ENCODE measurements at places on chromosomes 2 and 18.
A peak's percentile ranks its signal among the peaks of the same experiment; 100 is the strongest.

GRCh38 chr2:116456429-116456828 is 1358.1 kb upstream of the DDX18 start:
- no peak for DNase-seq

DNA sequence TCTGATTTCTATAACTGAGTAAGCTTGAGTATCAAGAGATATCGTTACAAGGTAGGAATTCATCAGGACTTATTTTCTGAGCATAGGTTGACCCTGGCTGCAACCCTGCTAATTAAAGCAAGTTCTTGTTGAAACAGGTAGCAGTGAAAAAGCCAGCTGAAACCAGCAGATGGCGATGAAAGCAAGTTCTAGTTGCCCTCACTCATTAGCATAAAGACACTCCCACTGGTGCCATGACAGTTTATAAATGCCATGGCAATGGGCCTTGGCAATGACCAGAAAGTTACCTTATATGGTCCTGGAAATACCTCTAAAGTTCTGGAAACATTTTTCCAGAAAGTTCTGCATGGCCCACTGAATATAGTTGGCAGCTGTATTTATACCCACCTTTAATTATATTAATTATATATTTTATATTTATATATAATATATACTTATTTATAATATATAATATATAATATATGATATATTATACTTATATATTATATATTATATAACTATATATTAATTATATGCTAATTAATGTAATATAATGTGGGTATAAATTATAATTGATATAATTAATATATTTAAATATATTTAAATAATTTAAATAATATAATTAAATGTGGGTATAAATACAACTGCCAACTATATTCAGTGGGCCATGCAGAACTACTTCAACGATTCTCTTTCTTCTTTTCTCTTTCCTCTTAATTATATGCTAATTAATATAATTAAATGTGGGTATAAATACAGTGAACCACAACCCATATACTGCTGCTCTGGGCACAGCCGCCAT is 188.0 kb downstream of the CDH7 start:
- DNase-seq = no peak

DNA sequence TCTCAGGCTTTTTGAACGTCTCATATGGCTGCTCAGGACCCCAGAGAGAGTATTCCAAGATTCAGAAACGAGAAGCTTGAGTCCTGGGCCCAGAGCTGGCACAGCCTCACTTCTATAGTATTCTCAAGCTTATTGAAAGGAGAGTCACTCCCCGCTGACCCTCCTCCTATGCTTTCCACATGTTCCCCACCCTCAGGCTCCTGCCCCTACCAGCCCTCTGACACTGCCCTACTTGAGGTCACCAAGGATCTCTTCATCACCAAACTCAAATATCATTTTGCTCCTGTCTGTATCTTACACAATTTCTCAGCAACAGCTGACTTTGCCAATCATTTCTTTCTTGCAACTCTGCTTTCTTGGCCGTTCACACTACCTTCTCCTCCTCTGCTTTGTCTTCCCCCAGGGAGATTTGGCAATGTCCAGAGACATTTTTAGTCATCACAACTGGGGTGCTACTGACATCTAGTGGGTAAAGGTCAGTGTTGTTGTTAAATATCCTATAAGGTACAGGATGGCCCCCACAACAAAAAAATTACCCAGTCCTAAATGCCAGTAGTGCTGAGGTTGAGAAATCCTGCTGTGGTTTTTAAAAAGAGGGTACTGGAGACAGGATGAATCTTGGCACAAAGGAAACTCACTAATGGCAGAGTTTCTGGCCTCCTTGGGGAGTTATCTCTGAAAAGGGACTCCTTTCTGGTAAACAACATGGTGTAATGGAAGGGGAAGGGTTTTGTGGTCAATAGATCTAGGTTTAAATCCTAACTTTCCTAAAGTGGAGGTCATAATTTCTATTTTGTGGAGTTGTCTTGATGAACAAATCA is 26.9 kb upstream of the INSIG2 start:
- DNase-seq = no peak

DNA sequence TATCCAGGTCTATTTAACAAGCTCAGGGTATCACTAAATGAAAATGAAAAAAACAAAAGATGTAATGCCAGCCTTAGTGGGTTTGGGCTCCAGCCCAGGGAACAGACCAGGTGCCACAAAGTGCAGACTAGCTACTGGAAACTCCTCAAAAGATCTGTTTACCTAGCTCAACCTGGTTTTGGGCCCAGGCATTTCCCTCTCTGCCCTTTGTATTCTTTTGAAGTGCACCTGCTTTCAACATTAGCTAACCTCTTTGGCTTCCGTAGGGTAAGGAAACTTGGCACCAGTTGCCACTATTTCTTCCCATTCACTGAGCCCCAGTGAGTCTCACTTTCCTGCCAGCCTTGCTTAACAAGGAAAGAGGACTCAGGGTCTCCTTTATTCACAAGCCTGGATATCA is 123.6 kb upstream of the CDCA7 start:
- no peak for DNase-seq

- no peak for DNase-seq
Measured at GRCh38 chr2:41896186-41896846, 151.5 kb upstream of the PKDCC start.

DNA sequence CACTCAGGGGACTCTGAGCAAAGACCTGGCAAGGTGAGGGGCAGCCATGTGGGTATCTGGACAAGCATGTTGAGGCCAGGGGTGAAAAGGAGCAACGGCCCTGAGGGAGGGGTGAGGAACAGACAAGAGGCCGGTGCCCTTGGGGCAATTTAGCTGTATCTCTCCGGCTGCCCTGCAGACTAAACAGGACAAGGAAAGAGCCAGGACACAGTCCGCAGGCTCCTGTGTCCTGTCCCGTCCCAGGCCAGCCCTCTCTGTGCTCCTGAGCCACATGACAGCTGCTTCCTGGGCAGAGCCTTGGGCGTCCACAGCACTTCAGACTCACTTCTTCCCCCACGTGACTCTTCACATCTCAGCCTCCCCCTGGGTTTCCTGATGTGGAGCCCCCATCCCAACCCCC is 206.1 kb downstream of the KLHL29 start:
- DNase-seq = no peak

DNA sequence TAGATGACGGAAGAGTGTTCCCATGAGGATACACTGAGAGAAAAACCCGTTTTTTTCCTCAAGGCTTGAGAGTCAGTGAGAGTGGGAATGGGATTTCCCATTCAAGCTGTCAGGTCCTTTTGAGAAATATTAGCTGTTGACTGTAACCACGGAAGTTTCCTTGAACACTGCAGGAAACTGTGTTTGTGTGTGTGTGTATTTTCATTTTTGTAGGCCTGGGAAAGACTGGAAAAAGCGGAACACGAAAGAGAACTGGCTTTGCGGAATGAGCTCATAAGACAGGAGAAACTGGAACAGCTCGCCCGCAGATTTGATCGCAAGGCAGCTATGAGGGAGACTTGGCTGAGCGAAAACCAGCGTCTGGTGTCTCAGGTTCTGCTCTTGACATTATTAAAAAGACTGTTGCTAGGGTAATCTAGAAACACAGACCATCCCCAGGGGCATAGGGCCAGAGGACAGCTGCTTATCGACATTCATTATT is 98.8 kb upstream of the EML6 start:
- no peak for DNase-seq

DNA sequence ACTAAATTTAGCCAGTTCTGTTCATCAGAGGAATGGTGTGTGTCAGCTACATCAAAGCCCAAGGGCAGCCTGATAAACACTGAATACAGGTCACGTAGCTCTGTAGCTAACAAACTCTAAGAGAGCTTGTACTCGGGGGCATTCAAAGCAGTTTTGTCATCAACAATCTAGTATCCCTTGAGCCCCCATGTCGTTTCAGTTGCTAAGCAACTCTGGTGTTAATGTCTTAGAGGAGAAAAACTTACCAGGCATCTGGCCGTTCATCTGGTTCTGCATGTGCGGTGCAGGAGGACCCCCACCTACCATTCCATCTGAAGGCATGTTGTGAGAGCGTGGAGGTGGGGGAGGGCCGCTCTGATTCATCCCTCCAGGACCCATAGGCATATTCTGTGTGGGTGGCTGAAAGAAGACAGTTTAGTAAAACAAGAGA is 33.1 kb downstream of the SS18 start:
- no peak for DNase-seq

- no peak for DNase-seq
Measured at GRCh38 chr2:216351172-216351925, 20.9 kb downstream of the MARCHF4 start.

DNA sequence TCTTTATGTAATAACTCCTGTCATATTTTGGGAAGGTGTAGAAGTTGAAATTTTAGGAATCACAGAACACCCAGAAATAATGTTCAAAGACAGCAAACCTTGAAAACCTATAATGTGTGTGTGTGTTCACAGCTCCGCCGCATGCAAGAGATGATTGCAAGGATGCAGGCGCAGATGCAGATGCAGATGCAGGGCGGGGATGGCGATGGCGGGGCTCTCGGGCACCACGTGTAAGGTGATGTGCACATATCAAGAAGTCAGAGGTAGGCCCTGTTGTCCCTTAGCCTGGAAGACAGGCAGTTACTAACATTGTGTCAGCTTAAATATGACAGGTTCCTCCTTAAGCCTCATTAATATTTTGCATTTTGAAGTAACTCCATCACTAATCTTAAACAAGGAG is 6.1 kb upstream of the FARP2 start:
- no peak for DNase-seq

DNA sequence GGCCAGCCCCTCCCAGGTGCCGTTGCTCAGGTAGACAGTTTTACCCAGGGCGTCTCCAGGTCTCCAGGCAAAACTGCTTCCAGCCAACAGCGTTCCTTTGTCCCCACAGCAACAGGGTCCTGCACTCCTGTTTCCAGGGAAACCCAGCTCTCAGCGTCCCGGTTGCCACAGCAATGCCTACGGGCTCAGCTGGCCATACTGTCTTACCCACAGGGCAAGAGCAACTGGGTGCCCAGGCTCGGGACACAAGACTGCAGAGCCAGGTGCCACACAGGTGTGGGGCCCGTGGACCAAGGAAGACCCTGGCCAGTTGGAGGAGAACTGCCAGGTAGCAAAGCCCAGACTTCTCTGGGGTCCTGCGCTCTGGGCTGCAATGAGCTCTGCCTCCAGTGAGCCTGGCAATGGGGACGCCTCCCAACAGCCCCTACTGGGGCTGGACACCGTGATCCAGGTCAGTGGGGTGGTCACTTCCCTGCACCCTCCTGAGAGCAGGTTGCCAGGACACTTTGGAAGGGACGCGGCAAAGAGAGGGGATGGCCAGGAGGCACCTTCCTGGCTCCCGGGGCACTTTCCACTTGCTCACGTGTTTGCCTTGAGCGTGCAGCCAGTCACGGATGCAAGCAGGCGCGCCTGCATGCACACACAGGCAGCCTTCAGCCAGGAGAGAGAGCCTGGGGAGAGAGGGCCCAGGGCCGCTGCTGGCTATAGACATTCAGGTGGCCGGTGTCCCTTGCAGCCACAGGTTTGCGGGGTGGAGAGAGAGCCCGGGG is at the start of gene CROCC2:
Gene CROCC2, plus strand, starts transcription at position 196 of the 770 bp plus-strand sequence. Its CDS starts 178 bp downstream, at position 374.
- DNase-seq = no peak

DNA sequence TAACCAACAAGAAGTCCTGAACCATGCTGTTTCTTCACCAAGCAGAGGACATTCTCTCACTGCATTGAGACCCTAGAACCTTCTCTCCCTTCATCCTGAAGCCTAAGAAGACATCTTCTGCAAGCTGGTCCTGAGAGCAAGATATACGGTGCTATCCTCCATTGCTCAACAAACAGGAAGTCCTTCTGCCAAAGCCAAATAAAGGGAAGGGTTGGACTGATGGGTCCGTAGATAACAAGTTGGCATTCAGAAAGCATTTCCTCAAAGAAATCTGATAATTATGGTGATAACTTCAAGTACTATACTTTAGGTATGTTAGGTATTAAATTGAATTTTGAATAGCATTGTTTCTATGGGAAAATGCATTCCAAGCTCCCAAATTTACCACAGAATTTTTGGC is 23.3 kb downstream of the GRB14 start:
- no peak for DNase-seq

- peak; percentile 47 for DNase-seq
Measured at GRCh38 chr2:64609227-64609941, 44.3 kb downstream of the SERTAD2 start.

GRCh38 chr2:159960414-159960813 is 102.0 kb downstream of the PLA2R1 start:
- no peak for DNase-seq

DNA sequence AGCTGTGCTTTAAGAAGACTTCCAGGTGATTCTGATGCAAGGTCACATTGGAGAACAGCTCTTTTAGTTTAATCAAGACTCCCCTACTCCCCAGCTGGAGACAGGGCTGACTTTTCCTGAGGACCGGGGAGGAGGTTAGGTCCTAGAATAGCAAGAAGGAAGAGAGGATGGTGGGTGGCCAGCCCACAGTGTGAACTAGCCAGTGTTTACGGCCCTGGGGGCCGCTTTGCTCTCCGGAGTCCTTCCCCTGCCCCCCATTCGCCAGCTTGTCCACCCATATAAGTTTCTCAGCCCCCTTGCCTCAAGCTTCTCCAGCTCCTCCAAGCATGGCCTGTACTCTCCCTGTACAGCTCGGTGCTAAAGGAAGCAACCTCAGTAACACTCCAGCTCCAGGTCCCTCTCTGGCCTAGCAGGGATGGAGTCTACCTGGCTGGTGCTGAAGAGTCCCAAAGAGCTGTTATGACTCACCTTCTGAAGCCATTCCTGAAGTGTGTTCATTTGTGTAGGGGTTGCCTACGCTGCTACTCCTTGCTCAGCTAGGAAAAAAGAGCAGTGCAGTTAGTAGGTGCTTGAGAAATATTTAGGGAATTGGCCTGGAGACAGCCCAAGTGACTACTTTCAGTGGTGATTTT is 7.9 kb downstream of the INPP4A start:
- no peak for DNase-seq

DNA sequence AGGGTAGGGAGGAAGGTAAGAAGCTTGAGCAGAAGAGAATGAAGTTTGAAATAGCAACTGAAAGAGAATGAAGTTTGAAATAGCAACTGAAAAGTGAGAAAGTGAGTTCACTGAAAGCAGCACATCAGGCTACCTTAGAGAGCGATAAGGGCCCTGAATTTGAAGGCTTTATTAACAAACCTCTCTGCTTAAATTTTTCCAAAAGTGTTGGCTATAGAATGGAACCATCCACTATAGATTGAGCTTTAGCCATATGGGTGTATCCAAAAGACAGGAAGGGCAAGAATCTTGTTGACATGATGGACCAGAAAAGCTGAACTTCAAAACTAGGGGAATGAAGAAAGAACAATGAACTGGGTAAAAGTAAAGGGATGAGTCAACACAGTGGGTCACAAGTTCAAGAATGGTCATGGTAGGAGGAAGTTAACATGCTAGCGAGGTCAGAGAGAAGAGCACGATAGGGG is 122.5 kb downstream of the ASXL3 start:
- DNase-seq = no peak

GRCh38 chr2:43375746-43376522 is 149.5 kb upstream of the ZFP36L2 start:
- no peak for DNase-seq

Data from mesothelial cell of epicardium (in vitro differentiated cells).